ENCODE measurements at places on chromosomes 3 and 15.

GRCh38 chr3:172102883-172103310 is 63.5 kb downstream of the FNDC3B start:
- no peak for DNase-seq

DNA sequence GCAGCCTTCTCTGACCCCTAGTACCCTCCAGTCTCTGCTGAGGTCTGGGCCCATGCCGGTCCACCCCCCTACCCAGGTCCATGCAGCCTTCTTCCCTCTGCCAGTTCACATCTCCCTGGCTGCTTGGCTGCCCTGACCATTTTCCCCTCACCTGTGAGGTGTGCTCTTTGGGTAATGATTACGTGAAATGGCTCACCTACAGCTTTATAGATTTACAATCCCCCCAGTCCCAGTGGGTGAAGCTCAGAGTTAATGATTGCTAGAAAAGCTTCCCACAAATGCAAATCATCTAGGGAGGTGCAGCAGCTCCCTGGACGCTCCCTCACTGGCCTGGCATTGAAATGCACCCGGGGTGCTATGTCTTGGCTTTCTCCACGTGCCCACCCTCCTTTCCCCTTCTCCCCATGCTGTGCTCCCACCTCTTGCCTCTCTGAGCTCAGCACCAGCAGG is 18.7 kb downstream of the PAQR5 start:
- DNase-seq: no peak

- peak; percentile 20 for DNase-seq
These were observed 210.3 kb downstream of the OPA1 start for GRCh38 chr3:193803288-193803687.

- no peak for DNase-seq
These were observed 44.7 kb downstream of the CD200 start for GRCh38 chr3:112377568-112378071.

DNA sequence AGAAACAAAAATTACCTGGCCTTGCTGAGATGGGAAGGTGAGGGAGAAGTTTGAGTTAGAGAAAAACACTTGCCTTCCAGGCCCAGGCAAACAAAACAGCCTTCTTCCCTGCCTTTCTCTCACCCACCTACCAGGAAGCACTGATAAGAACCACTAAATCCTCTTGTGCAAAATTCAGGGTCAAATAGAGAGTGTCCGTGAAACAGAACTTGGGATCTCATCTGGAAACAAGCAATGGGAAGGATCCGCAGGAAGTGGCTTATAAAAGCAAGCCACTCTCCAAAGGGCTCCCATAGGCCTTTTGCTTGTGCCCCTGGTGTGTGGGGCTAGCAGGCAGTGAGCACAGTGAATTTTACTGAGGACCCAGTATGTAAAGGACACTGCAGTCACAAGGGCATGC is 11.0 kb downstream of the ADAMTS9 start:
- DNase-seq: no peak

DNA sequence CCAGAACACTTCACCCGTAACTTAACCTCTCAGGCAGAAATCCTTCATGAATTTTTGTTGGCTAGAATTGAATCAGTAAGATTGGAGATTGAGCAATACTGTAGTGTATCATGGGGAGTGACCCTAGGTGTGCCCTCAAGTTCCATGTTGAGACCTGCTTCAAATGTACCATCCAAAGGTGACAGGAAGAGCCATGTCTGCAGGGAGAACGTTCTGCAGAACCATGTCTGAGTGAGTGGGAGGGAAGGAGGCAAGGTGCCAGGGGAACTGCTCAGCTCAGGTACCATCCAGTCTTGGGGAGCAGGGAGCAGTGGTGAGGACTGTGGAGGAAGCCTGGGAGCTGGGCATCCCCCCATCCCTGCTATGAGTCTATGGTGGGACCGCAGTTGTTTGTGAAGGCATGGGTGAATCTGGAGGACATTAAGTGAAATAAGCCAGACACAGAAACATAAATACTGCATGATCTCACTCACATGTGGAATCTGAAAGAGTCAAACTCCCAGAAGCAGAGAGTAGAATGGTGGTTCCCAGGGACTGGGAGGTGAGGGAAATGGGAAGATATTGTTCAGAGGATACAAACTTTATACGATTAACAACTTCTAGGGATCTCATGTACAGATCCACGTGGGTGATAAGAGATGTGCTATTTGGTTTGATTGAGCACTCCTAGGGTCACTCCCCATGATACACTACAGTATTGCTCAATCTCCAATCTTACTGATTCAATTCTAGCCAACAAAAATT is 23.3 kb downstream of the CFAP161 start:
- no peak for DNase-seq

- no peak for DNase-seq
These were observed 887.4 kb upstream of the CFAP20DC start for GRCh38 chr3:59937201-59937600.

DNA sequence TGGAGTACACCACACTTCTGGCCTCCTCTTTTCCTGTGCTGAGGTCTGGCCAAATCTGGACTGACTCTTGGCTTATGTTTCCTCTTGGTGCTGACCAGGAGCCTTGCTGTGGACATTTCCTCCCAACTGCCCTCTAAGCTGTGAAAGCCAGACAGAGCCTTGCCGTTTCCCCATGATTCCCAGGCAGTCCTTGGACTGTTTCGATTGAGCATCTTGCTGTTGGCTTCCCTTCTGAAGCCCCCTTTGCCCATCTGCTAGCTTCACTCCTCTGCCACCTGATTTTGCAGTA is 110.5 kb downstream of the EPHB1 start:
- no peak for DNase-seq

DNA sequence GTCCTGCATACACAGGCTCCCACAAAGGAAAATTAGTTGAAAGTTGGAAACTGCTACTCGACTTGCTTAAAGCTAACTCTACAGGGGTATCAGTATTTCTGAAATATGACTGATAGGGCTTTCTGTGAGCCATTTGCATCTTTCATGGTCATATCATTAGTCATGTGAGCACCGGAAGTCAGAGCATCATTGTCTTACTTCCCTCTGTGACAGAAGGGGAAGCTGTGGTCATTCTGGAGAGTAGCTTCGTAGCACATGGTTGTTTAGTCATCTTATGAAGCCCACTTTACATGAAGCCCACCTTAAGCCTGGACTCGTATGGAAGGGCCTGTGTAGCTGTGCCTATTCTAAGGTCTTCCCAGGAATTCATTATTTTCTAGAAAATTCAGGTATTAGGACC is 69.0 kb downstream of the COL6A5 start:
- peak; percentile 40 for DNase-seq

GRCh38 chr3:13322324-13322723 is 97.8 kb downstream of the NUP210 start:
- DNase-seq: no peak

DNA sequence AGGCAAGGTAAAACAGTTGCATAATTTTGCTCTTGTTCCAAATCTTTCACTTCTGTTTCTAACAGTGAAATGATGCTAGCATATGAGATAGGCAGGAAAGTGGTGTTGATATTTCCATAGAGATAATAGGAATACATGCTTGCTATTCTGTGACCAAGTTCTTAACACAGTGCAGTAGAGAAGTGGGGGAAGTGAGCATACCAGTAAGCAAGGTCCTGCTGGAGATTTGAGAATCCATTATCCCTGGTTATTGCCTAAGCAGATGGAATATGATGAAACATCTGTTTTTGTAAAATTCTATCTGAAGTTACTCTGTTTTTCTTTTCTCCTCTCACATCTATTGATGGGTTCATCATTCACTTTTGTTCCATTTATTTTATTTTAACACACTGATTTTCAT is 28.7 kb downstream of the USP8 start:
- peak; percentile 13 for DNase-seq

- no peak for DNase-seq
These were observed 81.1 kb upstream of the SLC4A7 start for GRCh38 chr3:27565201-27565852.

- DNase-seq: no peak
These were observed 15.4 kb downstream of the SCN5A start for GRCh38 chr3:38634111-38634510.

GRCh38 chr3:99686955-99687612 is 48.7 kb downstream of the COL8A1 start:
- DNase-seq: peak; percentile 73

- DNase-seq: no peak
These were observed 111.2 kb upstream of the RPL32 start for GRCh38 chr3:12952343-12953200.

- DNase-seq: no peak
These were observed 367.5 kb downstream of the ROBO2 start for GRCh38 chr3:77407441-77407840.

GRCh38 chr3:27699067-27699466 is 23.1 kb downstream of the EOMES start:
- DNase-seq: no peak

DNA sequence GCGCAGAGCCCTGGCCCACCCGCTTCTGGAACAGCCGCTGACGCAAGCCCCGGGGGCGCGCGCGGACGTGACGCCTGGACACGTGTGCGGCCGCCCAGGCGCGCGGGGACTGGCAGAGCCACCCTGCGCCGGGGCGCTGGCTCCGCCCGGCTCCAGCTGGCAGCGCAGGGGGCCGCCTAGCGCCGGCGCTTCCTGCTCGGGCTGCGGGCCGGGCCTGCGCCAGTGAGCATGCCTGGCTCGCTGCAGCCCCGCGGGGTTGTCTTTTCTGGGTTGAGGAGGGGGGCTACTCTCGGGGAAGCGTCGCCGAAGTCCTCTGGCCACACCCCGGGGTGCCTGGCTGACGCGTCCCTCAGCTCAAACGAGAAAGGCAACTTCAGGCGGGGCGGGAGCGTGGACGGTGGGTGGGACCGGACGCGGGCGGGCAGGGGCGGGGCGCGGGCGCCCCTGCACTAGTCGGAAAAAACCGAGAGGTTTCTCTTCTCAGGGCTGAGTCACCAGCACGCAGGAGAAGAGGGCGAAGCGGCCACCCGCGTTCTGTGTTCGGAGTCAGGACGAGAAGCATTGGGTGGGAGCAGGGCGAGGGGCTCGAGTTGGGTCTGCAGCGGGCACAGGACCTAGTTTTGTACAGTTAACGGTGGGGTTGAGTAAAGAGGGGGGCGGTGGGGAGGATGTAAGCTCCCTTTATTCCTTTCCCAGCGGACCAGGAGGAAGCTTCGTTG is at the start of gene SIAH2:
Gene SIAH2, minus strand, starts transcription at position 48 of the 719 bp plus-strand sequence. CDS start 320 bp downstream, outside the sequence.
- DNase-seq: peak; percentile 91

GRCh38 chr3:53353202-53353601 is 5.9 kb upstream of the DCP1A start:
- DNase-seq: peak; percentile 74

- peak; percentile 13 for DNase-seq
These were observed 691.3 kb downstream of the ZPLD1 start for GRCh38 chr3:103126115-103126514.

GRCh38 chr3:57752307-57752706 is 3.8 kb upstream of the SLMAP start:
- DNase-seq: no peak

DNA sequence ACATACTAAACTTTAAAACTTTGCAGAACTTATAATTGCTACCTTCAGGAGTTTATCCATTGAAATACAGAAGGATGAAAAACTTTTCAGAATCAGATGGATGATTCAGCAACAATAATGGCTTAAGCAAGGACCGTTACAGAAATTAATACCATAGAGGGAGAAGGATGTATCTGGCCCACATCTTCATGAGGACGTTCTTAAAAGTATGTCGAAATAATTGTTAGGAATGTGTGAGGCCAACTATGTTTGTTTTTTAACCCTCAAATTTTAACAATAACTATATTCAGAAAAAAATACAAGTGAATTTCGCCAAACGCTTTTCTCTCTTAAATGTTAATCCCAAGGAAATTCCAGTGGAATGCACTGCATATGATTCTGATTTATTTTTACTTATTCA is 105.2 kb upstream of the EPHA3 start:
- DNase-seq: no peak

DNA sequence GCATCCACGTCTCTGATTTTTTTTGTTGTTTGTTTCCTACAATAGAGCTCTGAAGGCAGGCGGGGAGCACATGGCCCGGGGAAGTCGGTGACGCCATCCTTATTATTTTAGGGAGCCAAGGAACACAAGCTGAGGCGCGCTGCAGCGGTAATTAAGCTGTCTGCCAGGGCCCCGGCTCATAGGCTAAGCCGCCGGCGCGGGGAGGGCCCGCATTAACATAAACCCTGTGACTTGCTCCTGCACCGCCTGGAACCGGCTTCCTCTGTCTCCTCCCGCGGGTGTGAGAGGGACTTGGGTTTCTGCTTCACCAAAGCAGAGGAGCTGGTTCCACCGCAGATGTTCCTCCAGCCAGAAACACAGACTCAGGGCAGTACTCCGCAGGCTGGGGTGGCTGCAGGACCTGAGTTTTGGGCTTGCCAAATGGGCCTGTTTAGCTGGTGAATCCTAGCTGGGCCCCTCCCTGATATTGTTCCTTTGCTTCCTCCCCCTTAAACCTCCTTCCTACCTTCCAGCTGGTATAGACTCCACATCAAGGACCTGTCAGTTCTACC is 25.3 kb downstream of the ANP32A start:
- no peak for DNase-seq

GRCh38 chr15:70023769-70024491 is 73.8 kb downstream of the TLE3 start:
- no peak for DNase-seq

DNA sequence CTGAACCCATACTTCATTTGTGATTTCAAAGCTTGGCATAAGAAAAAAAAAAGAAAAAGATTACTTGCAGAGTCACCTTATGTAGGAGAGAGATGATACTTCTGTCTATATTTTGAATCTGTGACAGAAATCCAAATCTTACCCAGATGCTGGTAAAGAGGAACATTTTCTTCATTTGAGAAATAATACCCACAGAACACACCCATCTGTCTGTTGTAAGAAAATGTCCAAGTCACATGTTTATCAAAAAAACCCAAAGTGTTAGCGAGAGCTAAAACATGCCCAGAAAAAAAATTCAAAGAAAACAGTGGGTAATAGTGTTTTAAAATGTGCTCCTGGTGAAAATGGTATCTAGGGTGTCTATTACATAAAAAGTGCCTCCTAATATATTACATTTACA is 18.0 kb upstream of the RAP2B start:
- DNase-seq: no peak

DNA sequence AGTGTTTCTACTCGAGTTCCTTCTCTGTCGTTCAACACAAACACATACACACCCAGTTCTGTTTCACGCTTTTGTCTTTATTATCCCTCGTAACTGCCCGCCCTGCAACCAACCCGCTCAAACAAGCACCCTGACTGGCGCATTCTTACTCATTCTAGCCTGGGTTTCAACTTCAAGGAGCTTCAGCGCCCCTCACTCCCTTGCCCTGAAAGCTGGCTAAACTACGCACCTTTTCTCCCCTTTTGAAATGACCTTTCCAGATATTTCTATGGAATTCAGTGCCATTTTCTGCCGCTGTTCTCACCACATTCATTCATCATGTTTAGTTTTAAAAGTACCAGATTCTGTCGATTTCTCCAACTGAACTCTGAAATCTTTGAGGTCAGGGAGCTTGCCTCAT is 653 bp upstream of the MFSD1 start:
- no peak for DNase-seq

DNA sequence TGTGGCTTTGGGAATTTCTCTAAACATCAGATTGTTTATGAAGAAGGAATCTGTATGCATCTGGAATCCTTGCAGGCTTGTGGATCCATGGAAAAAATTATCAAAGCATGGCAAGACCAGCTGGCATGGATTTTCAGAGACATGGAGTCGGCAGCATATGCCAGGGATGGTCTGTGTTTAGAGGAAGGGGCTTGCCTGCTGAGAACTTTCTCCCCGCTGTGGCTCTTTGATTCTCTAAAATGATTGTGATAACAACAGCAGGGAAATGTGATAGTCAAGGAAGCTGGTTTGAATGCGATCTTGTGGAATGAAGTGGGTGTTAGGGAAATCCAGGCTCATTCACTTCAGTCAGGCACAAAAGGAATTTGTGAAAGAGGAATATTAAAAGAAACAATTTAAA is 245.7 kb upstream of the THRB start:
- DNase-seq: no peak

Data from OCI-M1 (cell line).